ENCODE measurements at places on chromosomes 6 and 20. TPM values are rescaled to one million over a fixed set of nuclear protein-coding genes. Genes with fewer than 3 reads are reported as not detected.

Gene TPX2
- 0.22 TPM for total RNA-seq

GRCh38 chr6:146546443-146547043 lies 2.9 kb downstream of the RAB32 start:
- H3K27me3 ChIP-seq: peaks cover 29% of the 10 kb centered on the region
- peaks cover 9% of the 10 kb centered on the region for H3K4me1 ChIP-seq
- DNase-seq: no peak
- H3K27ac ChIP-seq: no peak overlapping the region
- no peak overlapping the region for H3K4me3 ChIP-seq
- H3K36me3 ChIP-seq: no peaks in the 10 kb centered on the region

DNA sequence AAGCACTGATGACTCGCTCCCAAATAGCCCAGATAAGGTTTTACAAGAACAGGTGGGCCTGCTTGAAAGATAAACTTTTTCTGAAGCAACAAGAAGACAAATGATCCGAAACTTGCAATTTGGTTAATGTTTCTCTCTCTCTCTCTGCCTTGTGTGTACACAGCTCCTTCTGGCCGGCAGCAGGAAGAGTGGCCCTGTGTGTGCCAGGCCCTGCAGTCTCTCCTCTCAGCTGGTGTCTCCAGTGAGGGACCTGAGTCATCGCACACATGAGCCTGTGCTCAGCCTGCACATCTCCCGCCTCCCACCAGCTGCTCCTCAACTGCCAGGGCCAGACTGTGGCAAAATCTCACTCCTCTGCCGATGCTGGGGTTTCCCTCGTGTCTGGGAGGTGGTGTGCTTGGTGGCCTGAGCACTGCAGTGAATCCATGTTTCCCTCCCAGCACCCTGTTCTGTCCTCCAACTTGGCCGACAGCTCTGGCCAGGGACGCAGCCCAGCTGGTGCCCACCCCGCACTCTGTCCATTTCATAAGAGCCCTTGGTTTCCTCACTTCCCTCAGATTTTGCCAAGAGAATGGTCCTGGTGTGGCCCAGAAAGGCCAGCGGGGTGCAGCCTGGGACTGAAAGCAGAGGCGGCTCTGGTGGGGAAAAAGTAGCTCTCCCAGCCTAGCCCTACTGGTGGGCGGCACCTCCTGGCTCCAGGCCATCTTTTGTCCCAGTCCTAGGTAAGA lies 49.4 kb downstream of the ERMARD start:
- H3K4me1 ChIP-seq: peaks cover 33% of the 10 kb centered on the region
- H3K27ac ChIP-seq: no peak overlapping the region
- DNase-seq: no peak
- H3K27me3 ChIP-seq: peaks cover 58% of the 10 kb centered on the region
- peaks cover 9% of the 10 kb centered on the region for H3K36me3 ChIP-seq

DNA sequence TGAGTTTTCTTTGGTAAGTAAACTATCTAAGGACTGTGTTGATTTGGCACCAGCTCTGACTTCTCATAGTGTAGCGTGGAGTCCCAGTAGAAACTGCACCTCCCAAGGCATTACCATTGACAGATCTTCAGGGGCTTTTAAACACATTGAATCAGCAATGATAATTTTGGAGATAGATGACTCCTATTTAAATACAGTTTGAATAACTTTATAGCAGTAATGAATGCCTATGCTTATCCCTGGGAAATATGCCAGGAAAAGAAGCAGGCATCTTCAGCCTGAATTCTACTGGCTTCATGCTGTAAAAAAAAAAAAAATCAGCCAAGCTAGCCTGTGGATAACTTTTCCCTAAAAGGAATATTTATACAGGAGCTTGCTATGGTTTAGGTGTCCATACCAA lies 895.9 kb downstream of the EYS start:
- no peak overlapping the region for H3K4me3 ChIP-seq
- H3K27ac ChIP-seq: no peak overlapping the region
- no peaks in the 10 kb centered on the region for H3K36me3 ChIP-seq
- H3K27me3 ChIP-seq: no peaks in the 10 kb centered on the region
- DNase-seq: no peak

GRCh38 chr6:20939161-20939775 lies 405.0 kb downstream of the CDKAL1 start:
- DNase-seq: no peak
- no peak overlapping the region for H3K27ac ChIP-seq
- H3K4me3 ChIP-seq: no peak overlapping the region
- no peaks in the 10 kb centered on the region for H3K4me1 ChIP-seq
- peaks cover 38% of the 10 kb centered on the region for H3K36me3 ChIP-seq
- no peaks in the 10 kb centered on the region for H3K27me3 ChIP-seq

GRCh38 chr6:13369591-13369990 lies 41.3 kb upstream of the TBC1D7 start:
- no peak overlapping the region for H3K4me3 ChIP-seq
- H3K27ac ChIP-seq: no peak overlapping the region
- no peaks in the 10 kb centered on the region for H3K4me1 ChIP-seq
- no peaks in the 10 kb centered on the region for H3K36me3 ChIP-seq
- no peak for DNase-seq
